ENCODE measurements at places on chromosomes 11 and 22. TPM values are rescaled to one million over a fixed set of nuclear protein-coding genes. Genes with fewer than 3 reads are reported as not detected.

PAK1 gene
- total RNA-seq: 26.9 TPM

MS4A12 gene
- 0.75 TPM for total RNA-seq

RFPL1 gene
- total RNA-seq: not detected

MRPL16 gene
- total RNA-seq: 78.2 TPM

TRIM49 gene
- total RNA-seq: not detected

GVQW3 gene
- 0.70 TPM for total RNA-seq

VSIG2 gene
- not detected for total RNA-seq

OR51E2 gene
- total RNA-seq: not detected

TTC9C gene
- total RNA-seq: 15.3 TPM

ACRV1 gene
- total RNA-seq: not detected

FOSL1 gene
- 9.3 TPM for total RNA-seq

HSPB2 gene
- 3.4 TPM for total RNA-seq

CHRM4 gene
- total RNA-seq: not detected

SPDYC gene
- total RNA-seq: not detected

RBMXL2 gene
- total RNA-seq: not detected

F2 gene
- total RNA-seq: not detected

CHRDL2 gene
- not detected for total RNA-seq

BTG4 gene
- not detected for total RNA-seq

DNAJB13 gene
- total RNA-seq: not detected

TMEM126A gene
- total RNA-seq: 32.9 TPM

RRP7A gene
- total RNA-seq: 15.9 TPM

NPTXR gene
- total RNA-seq: 0.81 TPM

SAA1 gene
- total RNA-seq: 5.7 TPM

SCGB1D2 gene
- 2.2 TPM for total RNA-seq

PDE3B gene
- total RNA-seq: 1.1 TPM

APLNR gene
- 3.7 TPM for total RNA-seq

GLYATL1 gene
- not detected for total RNA-seq

TIMM10 gene
- total RNA-seq: 45.4 TPM

SLC22A12 gene
- not detected for total RNA-seq

TRIM51 gene
- total RNA-seq: not detected

PIWIL4 gene
- 1.4 TPM for total RNA-seq

RFPL2 gene
- not detected for total RNA-seq

BMAL1 gene
- total RNA-seq: 81.8 TPM

All from gastrocnemius medialis (tissue), 4 donors.